IMR-90 (cell line): ENCODE measurements at places on chromosomes 16 and 17. TPM values are rescaled to one million over a fixed set of nuclear protein-coding genes. Genes with fewer than 3 reads are reported as not detected.

Gene UTS2R
- total RNA-seq = not detected in 2 replicates

Gene CD300E
- not detected in 2 replicates for total RNA-seq

Gene ASIC2
- total RNA-seq = under 0.01 TPM in 1 of 2 replicates, not detected in the other

- DNase-seq = peak; percentile 91
These were observed 3.3 kb upstream of the FBXL20 start for GRCh38 chr17:39404542-39405378.

DNA sequence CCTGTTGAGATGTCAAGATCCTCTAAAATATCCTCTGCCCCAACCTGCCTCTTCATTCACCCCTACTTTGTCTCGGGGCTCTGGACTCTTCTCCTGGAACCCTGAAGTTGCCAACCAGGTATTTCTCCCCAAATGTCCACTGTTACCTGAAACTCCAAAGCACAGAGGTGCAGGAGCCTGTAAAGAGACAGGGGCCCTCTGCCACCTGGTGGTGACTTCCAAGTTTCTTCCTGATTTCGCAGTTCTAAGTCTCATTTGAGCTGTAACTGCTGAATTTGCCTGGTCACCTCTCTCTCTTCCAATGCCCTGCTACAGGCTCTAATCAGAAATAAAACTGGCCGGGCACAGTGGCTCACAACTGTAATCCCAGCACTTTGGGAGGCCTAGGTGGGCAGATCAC, 77.1 kb upstream of the RCVRN start:
- DNase-seq = no peak

DNA sequence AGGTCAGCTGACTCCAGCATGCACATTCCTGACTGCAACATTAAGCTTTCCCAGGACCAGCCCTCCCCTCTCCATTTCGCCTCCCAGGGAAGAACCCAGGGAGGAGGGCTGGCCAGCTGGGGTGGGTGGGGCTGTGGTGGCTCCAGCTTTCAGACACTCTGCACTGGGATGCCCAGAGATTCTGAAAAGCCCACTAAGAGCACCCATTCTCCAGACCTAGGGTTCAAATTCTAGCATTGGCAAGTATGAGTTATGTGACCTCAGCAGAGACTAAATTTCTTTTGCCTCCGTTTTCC, 7.8 kb downstream of the DLX3 start:
- DNase-seq = no peak

- DNase-seq = peak; percentile 70
These were observed 16.6 kb downstream of the KRT12 start for GRCh38 chr17:40850293-40850972.

DNA sequence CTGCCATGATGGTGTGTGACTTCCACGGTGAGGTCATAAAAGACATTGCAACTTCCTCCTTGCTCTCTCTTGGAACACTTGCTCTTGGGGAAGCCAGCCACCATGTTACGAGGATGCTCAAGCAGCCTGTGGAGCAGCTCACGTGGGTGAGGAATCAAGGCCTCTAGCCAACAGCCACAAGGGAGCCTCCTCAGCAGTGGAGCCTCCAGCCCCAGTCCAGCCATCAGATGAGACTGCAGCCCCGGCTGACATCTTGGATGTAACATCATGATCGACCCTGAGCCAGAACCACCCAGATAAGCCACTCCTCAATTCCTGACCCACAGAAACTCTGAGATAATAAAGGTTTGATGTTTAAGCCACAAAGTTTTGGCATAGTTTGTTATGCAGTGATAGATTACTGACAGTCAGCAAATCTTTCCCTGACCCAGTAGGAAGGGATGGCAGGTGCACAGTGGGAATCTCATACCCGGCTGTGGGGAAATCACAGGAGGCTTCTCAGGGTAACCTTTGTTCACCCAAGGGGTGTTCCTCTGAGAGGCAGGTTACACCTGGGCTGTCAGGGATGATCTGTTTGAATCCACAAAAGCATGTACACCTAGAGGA, 23.3 kb upstream of the GINS2 start:
- no peak for DNase-seq

DNA sequence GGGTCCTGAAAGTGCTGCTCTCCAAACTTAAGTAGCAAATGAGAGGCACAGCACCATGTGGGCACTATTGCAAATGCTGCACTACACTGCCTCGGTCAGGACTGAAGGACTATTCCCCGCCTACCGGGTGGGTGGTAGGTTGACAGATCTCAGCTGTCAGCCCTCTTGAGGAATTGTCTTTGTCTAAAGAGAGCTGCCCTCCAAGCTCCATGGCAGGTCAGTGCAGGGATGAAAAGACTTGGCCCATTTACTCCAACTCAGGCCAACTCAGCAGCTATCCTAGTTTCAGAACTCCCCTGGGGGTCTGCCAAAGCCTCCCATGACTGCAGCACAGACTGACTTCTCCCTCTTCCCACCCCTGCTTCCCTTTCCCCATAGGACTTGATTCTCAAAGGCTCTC, 3.4 kb upstream of the PDZD9 start:
- no peak for DNase-seq
